ENCODE measurements at places on chromosomes 1 and 21. TPM values are rescaled to one million over a fixed set of nuclear protein-coding genes. Genes with fewer than 3 reads are reported as not detected.

The WDR64 gene
- total RNA-seq: 0.32 TPM

DNA sequence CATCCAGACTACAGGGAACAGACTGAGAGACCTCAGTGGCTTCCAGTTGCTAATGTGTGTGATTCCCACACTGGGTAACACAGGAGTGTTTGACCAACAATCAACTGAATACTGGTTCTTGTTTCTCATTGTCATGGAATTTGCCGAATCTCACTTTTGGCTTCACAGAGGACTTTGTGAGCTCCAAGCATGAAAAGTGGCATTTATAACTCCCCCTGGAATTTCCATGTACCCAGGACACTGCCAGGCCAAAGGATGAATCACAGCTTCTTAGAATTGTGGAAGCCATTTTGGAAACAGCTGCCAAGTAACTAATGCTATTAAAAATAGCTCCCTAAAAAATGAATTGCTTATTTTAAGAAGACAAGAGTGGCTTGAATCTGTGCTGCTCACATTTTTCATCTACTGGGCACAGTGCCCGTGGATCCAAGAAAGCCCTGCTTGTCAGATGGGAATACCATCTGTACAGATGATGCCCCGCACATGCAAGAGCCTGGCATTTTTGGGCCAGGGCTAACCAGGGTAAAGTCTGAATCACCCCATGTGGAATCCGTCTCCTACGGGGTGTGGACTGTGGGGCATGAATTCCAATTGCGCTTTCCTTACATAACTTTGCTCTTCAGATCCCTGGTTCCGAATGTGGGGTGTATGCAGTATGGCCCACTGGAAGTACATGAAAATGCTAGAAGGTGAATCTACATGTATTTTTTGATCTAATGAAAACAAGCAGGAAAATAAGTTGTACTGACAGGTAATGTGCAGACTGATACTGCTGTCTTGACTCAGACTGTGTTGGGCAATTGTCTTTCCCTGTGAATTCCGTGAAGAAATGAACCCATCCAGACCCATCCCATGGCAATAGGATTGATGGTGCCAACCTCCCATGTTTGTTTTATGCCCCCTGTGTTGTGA, 487.3 kb downstream of the SIPA1L2 start:
- no peak for DNase-seq

DNA sequence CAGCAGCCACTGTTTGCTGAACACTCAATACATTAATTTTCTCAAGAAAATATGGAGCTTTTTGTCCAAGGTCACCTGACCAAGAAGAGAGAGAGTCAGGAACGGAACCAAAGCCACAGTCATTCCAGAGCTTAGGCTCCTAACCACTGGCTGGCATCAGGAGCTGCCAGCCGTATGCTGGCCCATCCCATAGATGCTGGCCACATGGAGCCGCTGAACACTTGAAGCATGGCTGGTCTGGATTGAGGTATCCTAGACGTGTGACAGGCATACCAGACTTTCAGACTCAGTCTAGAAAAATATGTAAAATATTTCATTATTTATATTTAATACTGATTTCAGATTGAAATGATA, 458.7 kb downstream of the MATN1 start:
- no peak for DNase-seq

- no peak for DNase-seq
Measured at GRCh38 chr1:209490013-209490412, 93.5 kb upstream of the CAMK1G start.

The CD84 gene
- total RNA-seq: 13.5 TPM

The AXDND1 gene
- 0.56 TPM for total RNA-seq

DNA sequence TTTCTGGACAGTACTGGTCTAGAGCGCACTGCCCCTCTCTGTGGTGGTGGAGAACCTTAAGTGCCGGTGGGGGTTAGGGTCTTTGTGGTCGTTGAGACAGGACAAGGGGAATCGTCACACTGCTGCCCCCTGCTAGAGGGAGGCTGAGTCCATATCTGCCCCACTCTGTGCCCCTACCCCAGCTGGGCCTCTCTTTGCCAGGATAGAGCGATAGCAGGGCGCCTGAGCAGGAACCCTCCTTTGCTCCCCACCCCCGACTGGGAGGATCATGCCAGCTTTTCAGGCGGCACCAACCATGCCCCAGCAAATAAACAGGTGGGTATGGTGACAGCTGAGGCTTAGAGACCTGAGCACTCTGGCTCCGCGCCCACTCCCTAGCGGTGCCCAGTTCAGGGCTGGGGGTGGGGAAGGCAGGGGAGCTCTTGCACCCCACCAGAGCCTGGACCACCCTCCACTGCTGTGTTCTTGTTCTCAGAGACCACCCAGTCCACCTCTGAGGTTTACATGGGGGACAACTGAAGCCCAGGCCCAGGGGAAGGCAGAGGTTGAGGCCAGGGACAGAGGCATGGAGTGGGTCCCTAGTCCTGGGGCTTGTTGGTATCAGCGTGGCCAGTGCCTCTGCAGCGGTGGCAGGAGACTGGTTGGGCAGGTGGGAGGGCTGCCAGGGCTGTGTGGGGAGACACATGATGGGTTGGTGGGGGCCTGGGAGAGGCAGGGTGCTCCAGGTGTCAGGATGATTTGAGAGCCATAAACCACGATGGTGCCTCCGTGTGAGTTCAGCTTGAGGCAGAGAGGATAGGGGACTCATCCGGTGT, 1.6 kb downstream of the PADI2 start:
- no peak for DNase-seq

GRCh38 chr1:8004113-8004802, 21.9 kb downstream of the ERRFI1 start:
- DNase-seq: no peak

The SPRR2B gene
- not detected for total RNA-seq

The FOXO6 gene
- 0.34 TPM for total RNA-seq
